ENCODE measurements at places on chromosomes 11 and 22.

DNA sequence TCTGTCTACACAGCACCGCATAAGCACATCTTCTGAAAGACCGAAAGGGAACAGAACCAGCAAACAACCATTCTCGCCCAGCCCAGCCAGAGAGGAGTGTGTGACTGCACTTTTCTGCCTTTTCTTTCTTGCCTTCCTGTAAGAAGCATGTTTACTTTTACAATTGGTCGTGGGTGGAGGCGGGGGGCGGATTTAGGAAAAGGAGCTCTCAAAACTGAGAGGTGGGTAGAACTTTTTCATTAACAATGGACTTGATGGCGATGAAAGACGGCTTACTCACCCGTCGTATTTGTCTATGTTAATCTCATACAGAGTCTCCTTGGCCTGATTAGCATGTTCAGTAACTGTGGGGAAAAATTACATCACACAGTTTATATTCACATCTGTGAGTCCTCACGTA, 27.2 kb downstream of the CERK start:
- DNase-seq, result no peak

DNA sequence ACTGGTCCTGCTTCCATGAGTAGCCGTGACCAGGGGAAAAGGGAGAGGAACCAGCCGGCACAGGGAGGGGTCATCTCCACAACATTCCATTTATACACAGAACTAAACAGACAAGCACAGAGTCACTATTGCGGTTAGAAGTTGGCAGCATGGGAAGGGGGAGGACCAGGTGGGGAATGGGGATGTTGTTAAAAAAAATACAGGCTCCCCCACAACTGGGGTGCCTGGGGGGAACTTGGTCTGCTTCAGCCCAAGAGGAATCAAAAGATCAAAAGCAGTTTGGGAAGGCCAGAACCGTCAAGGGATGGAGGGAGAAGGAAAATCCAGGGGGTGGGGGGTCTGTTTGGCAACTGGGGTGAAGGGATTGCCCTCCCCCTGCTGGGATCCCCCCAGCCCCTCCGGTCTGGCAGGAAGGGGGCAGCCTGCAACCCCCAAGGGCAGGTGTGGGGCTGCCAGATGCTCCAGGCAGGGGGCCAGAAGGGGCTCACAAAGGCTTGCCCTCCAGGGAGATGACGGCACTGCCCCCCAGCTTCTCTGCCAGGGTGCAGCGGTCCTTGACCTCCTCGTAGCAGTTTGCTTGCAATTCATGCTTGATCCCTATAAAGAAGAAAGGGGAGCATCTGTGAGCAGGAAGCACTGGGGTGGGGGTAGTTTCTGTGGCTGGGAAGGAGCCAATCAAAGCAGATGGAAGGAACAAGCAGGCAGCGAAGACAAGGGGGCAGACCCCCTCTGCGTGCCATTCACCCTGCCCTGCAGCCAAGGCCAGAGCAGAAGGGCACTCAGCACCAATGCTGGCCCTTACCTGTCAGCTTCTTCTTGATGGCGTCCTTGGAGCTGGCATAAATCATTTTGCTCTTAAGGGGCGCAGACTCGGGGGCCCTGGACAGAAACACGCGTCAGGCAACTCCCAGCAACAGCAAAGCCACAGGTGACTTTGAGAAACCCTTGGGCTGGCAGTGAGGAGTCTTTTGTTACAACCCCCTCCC, 2.8 kb downstream of the CFL1 start:
- DNase-seq, result no peak

DNA sequence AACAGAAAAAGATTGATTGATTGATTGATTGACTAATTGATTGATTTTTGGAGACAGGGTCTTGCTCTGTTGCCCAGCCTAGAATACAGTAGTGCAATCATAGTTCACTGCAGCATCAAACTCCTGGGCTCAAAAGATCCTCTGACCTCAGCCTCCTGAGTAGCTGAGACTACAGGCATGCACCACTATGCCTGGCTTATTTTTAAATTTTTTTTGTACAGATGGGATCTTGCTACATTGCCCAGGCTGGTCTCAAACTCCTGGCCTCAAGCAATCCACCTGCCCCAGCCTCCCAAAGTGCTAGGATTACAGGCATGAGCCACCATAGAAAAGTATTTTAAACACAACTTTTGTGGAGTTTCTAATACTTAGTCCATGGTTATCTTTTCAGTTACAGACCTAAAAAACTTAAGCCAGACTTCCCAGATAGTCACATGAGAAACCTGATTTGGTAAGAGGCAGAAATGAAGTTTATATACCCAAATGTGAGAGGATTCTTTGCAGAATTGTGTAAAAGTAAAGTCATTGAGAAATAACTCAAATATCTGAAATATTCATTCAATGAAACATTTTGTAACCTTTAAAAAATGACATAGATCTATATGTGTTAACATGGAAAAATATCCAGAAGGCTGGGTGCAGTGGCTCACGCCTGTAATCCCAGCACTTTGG, 186.5 kb downstream of the SWAP70 start:
- no peak for DNase-seq

GRCh38 chr22:21045585-21046294, at the start of gene LRRC74B:
Gene LRRC74B, plus strand, starts transcription at chr22:21045946. Its CDS starts 41 bp downstream, at chr22:21045987.
- DNase-seq, result peak; percentile 85

GRCh38 chr11:126698576-126698975, 302.0 kb downstream of the KIRREL3 start:
- DNase-seq, result no peak

GRCh38 chr11:37724315-37724714, 1126.3 kb upstream of the RAG2 start:
- no peak for DNase-seq

DNA sequence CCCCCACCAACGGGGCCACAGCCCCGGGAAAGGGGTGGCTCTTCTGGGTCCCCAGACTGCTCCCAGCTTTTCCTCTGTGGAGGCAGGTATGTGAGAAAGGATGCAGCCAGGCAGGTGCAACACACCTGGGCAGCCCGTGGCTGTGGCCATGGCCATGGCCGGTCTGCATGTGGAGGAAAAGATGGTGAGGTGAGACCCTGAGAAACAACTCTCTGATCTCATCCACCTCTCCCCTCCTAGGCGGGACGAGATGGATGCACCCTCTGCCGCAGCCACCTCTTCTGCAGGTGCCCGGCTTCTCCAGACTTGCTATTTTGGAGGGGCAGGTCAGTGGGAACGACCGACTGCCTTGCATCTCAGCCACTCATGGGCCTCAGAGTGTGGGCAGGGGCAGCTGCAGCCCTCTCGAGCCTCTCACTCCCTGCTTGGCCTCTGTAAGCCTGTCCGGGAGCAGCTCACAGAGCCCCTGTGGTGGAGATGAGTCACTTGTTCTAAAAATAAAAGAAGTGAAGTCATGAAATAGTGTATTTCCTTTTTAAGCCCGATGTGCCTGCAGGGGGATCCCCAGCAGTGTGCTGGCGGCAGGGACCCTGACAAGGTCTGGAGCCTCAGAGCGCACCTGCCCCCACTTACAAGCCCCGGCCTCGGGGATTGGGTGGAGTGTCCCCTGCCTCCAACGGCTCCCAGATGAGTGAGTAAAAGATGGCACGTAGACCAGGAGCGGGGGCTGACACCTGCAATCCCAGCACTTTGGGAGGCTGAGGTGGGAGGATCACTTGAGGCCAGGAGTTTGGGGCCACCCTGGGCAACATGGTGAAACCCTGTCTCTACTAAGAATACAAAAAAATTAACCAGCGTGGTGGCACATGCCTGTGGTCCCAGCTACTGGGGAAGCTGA, 10.7 kb downstream of the SMIM38 start:
- DNase-seq, result peak; percentile 73

GRCh38 chr11:134561331-134561720, 149.3 kb upstream of the B3GAT1 start:
- no peak for DNase-seq

- no peak for DNase-seq
Measured at GRCh38 chr22:39365492-39365780, 15.6 kb downstream of the SYNGR1 start.

- no peak for DNase-seq
Measured at GRCh38 chr11:2778630-2779498, 79.1 kb upstream of the KCNQ1OT1 start.

GRCh38 chr11:2522631-2523255, 77.9 kb downstream of the KCNQ1 start:
- no peak for DNase-seq

- no peak for DNase-seq
Measured at GRCh38 chr22:37313376-37314314, 31.3 kb downstream of the CYTH4 start.

- DNase-seq, result no peak
Measured at GRCh38 chr11:64788321-64789215, 10.2 kb upstream of the SF1 start.

GRCh38 chr11:35375332-35376117, 43.8 kb downstream of the SLC1A2 start:
- DNase-seq, result no peak

- DNase-seq, result no peak
Measured at GRCh38 chr11:122851366-122851966, 13.2 kb downstream of the CRTAM start.

DNA sequence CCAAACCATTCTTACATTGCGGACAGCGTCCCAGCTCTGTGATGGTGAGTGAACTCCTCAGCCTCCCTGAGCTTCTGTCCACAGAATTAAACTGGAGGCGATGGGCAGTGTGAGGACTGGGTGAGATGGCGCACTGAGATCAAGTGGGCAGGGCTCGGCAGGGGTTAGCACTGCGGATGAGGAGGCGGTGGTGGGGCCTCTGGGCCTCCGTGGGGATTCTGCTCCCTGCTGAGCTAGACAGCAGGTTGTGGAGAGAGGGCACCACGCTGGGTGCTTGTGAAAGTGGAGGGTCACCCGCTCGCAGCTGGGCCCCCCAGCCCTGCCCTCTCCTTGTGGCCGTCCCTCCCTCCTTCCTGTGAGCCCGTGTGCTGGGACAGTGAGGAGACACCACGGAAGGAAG, 25.6 kb upstream of the PARVG start:
- no peak for DNase-seq

DNA sequence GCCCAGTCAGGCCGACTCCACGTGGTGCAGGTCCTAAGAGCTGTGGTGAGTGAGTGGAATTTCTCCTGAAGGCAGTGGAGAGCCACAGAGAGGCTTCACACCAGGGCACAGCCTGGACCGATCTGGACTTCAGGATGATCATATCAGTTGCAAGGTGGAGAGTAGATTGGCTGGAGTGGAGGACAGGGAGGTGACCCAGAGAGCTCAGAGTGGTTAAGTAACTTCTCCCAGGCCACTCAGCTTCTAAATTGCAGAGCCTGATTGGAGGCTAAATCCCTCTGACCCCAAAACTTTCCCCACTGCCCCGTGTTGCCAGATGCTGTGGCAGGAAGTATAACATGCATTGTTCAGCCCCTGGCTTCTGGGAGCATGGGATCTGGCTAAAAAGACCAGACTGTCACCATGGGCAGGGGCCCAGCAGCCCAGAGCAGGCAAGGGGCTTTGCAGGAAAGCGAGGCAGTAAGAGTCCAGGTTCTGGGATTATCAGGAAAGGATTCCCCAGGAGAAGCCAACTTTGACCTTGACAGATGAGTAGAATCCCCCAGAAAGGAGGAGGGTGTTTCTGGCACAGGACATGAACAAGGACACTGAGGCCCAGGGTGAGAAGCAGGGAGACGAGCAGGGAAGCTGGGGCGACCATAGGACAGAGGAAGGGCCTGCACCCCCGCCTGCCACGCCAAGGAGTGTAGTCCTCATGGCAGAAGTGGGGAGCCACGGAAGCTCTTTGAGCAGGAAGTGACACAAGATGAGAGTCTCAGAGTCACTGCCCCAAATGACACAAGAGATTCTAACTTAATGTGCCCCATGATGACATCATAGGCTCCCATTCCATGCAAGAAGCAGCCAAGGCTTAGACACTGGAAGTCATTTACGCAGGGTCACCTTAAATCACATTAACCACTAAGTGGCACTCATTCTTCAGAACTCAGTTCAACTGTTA, 4.8 kb downstream of the SLC35C1 start:
- DNase-seq, result no peak

DNA sequence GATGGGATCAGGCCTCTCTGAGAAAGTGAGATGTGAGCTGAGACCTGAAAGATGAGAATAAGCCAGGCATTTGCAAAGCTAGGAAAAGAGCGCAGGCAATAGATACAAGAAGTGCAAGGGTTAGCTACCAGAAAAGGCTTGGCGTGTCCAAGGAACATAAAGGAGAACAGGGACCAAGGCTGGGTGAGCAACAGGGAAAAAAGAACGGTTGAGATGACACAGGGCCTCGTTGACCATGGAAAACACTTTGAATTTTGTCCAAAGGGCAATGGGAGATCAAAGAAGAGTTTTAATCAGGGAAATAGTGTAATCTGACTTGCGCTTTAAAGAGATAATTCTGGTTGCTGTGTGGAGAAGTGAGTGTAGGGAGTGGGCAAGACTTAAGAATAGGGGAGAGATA, 35.0 kb downstream of the RAB30 start:
- no peak for DNase-seq

All from activated naive CD8-positive, alpha-beta T cell treated with anti-CD3 and anti-CD28 coated beads for 36 hours (primary cell).